Epithelial cell of prostate (primary cell): ENCODE measurements at places on chromosomes 1 and 21.

DNA sequence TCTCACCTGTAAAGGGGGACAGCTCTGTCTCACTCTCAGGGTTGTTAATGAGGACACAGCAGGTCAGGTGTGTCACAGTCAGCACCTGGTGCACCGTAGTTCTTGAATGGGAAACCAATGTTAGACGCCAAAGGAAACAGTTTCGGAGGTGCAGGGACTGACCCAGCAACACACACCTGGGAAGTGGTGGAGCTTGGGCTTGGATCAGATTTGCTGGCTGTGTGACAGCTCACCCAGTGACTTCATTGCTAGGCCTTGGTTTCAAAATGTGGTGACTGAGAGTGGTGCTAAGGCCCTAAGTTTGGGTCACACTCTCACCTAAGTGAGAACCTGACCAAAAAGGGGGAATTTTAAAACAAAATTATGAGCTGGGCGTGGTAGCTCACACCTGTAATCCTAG is 34.9 kb downstream of the ALPL start:
- DNase-seq: no peak

DNA sequence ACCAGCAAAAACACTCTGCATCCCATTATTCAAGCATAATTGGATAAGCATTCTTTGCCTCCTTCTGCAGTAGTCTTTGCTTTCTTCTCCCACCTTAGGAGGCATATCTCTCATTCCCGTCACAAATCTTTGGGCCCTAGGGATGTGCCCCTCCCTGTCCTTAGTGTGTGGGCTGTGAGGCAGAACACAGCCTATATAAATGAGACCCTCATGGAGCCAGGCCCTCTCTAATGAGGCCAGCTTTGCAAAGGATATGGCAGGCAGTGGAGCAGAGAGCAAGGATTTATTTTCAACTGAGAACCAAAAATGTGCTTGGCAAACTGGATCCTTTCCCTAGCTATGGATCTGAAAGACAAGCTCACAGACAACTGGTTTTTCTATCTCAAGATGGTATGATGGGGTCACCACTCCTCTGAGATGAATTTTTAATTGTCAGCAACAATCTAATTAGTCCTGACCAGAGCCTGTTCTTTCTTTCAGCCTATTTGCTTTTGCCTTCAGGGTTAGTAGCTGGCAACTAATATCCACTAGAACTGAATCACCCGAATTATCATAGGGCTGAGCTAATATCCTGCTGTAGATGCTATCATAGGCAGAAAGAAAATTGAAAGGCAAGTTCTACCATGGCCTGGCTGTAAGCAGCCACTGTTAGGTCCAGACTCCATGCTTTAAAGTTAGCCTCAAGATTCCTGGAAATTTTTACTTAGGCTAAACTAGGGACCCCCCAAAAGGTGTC is 134.2 kb downstream of the SYT2 start:
- no peak for DNase-seq

DNA sequence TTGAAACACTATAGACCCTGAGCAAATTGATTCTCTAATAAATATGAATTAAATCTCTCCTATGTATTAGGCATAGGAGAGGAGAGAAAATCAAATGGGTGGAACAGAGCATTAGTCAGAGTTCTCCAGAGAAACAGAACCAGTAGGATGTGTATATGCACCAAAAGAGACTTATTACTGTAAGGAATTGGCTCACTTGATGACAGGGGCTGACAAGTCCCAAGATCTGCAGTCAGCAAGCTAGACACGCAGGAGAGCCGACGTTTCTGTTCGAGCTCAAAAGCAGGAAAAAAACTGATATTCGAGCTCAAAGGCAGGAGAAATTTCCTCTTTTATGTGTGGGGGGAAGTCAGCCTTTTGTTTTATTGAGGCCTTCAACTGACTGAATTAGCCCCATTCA is 259.2 kb upstream of the KAZN start:
- no peak for DNase-seq

DNA sequence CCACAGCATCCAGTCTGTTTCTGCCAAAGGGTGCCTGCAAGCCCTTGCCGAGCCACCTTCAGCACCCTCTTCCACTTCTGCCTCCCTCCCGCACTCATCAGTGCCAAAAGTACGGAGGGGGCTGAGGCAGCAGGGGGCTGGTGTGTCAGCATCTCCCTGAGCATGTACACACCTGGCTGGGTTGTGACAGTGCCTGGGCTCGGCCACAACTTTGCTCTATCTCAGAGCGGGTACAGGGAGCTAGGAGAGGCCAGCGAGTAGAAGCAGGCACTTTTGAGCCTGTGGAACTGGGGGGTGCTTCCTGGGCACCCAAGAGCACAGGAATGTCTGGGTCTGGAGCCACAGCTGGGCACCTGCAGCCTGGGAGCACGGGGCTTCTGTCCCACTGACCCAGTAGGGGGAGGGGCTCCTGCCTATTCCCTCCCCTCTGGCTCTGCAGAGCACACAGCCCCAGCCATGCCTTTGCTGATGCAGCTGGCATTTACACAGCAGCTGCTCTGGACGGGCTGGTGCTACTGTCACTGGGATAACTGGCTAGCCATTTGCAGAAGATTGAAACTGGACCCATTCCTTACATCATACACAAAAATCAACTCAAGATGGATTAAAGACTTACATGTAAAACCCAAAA is 319.8 kb upstream of the RRP15 start:
- no peak for DNase-seq
